ENCODE measurements at places on chromosomes 4 and X.

GRCh38 chr4:11693693-11694092 is 265.0 kb upstream of the HS3ST1 start:
- DNase-seq: no peak

DNA sequence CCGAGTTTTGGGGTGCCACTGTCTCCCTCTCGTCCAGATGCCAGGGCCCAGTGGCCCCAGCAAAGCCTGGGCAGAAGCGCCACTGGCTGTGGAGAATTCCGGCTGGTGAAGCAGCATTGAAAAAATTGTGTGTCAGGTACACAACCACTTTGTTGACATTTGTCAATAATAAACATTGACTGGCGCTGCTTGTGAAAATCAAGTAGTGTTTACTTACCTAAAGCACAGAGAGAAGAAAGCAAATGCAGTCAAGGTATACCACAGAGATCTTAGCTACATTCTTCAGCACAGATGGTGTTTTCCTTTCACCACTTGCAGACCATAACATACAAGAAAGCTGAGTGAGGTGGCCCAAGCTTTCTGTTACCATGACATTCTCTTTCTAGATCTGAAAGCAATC is 14.5 kb upstream of the SLC7A11 start:
- no peak for DNase-seq

DNA sequence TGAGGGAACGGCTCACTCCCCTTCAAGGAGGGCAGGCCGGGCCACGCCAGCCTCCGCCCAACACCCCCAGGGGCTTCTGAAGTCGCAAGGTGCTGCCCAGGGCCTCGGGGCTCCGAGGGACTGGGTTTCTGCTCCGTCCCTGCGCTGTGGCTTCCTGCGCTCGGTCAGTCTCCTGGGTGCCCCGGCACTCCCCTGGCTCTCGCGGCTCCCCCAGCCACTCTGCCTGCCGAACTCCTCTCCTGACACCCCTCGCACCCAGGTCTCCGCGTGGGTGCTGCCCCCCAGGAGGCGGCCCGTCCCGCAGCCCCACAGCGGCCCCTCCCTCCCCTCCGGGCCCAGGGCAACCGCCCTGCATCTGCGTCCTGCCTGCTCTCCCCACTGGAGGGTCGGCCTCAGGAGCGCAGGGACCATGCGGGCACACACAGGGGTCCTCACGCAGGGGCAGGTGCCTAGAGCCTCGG is 151.9 kb downstream of the AFAP1 start:
- DNase-seq: no peak

GRCh38 chr4:188300385-188300784 is 161.1 kb downstream of the TRIML1 start:
- no peak for DNase-seq

DNA sequence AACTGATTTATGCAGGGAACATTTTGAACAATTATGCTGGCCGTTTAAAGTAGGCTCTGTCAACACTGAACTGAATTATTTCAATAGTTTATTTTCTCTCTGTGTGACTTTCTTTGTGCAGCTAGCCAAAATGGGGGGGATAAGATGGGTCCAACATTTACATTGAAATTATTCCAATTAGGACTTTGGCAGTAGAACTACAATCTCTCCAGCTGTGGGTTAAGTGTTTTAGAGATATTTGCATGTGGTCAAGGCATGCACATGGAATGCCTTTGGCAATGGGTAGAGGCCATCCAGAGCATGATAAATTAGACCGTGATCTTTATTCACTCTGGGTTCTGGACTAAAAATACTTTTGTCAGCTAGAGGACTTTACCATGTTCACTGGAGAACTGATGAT is 107.9 kb upstream of the ELOVL6 start:
- no peak for DNase-seq

GRCh38 chr4:81632581-81633299 is 161.0 kb upstream of the RASGEF1B start:
- no peak for DNase-seq

- DNase-seq: peak; percentile 91
These were observed 153.3 kb downstream of the PRDM5 start for GRCh38 chr4:120769227-120769626.

- DNase-seq: no peak
These were observed 61.0 kb downstream of the STX18 start for GRCh38 chr4:4480685-4481398.
